ENCODE measurements at places on chromosomes 5 and 9. TPM values are rescaled to one million over a fixed set of nuclear protein-coding genes. Genes with fewer than 3 reads are reported as not detected.

Gene BARHL1
- total RNA-seq, result not detected

Gene GABRA6
- total RNA-seq, result not detected

Gene MYO10
- 36.7 TPM for total RNA-seq

Gene BHMT
- not detected for total RNA-seq

Gene CARTPT
- total RNA-seq, result not detected

Gene GABRG2
- total RNA-seq, result not detected

Gene LECT2
- total RNA-seq, result not detected

Gene SPATA9
- total RNA-seq, result 0.28 TPM

Gene ORM2
- not detected for total RNA-seq

Gene NPR3
- total RNA-seq, result 2.0 TPM
